ACHN (cell line): ENCODE measurements at places on chromosomes 1 and 21.

DNA sequence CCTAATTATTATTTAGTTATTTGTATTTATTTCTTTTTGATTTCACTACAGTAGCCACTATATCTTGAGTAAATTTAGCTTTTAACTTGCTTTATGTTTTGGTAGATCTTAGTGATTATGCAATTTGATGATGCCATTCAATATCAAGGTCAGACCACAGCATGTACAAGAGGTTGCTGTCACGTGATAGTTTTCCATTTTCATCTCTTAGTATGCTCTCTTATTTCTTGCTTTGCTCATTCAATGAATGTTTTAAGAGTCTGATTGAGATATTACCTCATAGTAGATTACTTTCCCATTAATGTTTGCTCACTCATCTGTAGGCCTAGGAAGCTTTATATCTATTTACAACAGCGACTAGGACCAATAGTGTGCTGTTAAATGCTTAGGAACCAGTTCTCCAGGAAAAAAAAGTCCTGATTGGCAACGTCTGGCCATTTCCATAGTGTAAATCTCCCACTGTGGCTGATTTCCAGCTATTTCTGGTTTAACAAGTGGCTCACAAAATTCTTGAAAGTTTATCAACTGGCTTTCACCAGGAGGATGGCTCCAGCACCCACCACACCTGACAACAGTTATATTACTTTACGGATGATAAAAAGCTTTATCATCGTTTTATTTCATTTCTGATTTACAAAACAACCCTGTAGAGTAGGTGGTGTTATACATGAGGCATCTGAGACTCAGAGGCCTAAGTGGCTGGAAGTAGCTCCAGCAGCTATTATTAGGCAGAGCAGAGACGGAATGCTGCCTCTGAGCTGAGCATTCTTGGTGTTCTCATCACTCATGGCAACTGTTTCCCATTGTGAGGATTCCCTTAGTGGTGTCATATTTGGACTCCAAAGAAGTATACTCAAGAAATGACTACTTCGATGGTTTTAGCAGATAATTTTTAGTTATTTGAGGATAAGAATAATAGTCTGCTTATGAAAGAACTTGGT is 235.2 kb downstream of the DISC1 start:
- DNase-seq = no peak

DNA sequence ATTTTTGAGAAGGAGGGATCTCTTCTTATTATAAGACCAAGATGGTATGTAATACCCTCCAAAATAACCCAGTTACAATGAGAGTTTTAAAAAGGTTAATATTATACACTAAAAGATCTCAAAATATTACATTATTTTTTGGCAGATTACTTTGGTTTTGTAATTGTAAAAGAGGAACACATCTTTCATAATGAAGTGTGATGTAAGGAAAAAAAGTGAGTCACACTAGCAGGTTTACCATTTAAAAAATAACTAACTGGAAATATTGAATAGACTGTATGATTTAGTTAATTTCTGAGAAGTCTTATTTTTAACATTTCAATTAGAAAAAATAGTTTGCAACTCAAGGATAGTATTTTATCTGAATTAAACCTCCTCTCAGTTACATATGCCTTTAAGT is 1.1 kb downstream of the F5 start:
- DNase-seq = no peak

DNA sequence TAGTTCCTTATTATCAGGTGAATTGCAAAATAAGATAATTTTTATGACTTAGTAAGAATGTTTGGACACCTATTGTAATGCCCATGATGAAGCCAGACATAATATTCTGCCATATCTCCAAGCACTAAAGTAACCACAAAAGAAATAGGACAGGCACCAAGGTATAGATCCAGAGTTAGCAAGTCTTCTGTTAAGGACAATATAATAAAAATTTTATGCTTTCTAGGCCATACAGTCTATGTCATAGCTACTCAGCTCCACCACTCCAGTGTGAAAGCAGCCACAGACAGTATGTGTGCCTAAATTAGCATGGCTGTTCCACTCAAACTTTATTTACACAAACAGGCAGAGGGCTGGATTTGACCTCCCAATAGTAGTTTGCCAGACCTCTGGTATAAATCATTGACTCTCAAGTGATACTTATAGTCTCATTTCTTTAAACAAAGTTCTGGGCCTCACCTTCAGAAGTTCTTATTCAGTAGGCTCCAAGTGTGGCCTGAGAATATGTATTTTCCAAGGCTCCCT is 88.3 kb downstream of the SCMH1 start:
- DNase-seq = no peak

GRCh38 chr1:167442854-167443565 is 75.3 kb downstream of the CD247 start:
- no peak for DNase-seq

DNA sequence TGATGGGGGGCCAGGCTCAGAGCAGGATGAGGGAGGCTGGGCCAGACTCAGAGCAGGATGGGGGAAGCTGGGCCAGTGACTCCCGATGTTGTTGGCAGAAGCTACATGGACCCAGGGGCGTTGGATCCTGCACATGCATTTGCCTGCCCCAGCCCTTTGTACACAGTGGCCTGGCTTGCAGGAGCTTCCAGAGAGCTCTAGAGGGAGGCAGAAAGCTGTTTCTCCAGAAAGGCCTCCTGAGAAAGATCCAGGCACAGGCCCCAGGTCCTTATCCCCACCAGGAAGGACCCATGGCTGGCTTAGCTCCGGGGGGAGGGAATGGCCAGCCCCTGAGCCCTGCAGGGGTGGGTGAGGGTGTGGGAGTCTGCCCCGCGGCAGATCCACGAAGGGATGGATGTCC is 106.6 kb upstream of the ACTRT2 start:
- no peak for DNase-seq

DNA sequence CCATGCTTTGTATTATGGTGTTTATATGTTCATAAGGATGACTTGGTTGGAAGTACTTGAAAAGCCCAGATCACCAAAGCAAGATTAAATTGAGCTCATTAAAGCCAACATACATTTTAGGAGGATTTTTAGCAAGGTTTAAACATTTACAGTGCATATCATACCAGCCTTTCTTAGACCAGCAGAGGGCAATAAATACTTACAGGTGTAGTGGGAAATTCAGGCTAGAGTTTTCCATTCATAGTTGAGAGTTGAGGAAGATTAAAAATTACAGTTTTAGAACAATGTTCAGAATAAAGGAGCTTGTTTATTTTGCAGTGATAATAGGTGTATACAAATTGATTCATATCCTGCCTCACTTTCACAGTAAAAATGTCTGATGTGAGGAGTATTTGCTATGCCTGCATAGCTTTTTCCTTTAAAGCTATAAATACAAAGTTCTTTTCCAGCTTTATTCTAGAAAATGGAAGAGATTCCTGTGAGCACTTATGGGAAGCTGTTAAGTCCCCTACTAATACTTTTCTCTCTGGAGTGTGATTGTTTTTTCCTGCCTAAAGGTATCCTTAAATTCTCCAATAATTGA is 35.3 kb downstream of the DTL start:
- peak; percentile 64 for DNase-seq

- no peak for DNase-seq
These were observed 1.3 kb upstream of the NECTIN4 start for GRCh38 chr1:161090617-161091016.

DNA sequence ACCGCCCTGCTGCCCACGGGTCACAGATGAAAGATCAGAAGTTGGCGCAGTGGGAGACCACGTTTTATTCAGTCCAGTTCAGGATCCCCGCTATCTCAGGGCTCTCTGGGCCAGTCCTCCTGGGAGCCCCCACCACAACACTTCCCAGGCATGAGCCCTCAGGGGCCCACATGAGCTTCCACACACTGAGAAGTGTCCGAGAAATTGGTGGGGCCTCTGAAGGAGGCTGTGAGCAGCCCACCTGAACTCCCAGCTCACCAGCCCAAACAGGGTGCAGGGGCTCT is 12.1 kb downstream of the TRIM46 start:
- DNase-seq = no peak

- DNase-seq = no peak
These were observed 160.0 kb downstream of the PDE4B start for GRCh38 chr1:65952696-65953095.

DNA sequence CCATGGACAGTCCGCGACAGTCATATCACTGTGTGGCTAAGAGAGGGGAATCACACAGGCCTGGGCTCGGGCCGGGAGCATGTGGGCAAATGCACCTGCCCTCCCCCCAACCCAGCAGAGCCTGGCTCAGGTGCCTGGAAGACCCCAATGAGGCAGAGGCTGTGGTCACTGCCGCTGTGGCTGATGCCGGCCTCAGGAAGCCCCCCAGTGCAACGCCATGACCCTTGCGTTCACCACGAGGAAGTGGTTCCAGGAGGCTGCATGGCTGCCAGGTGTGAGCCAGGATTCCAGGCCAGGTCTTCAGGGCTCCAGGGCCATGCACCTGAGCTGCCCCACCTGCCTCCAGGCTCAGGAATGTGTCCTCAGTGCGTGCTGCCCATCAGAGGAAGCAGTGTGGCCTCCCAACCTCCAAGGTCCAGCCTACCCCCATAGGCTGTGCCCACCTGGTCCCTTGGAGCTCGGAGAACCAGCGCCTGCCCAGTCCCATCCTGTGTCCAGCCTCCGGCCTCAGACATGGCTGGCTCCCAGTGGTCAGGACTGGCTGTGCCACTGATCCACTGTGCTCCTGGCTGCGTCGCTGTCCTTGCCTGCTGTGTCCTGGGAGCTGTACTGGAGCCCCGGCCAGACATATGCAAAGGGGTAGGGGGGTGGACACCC is 8.0 kb downstream of the ARHGEF16 start:
- DNase-seq = no peak
